Frontal cortex (tissue), 4 donors: ENCODE measurements at places on chromosomes 11 and 22.

DNA sequence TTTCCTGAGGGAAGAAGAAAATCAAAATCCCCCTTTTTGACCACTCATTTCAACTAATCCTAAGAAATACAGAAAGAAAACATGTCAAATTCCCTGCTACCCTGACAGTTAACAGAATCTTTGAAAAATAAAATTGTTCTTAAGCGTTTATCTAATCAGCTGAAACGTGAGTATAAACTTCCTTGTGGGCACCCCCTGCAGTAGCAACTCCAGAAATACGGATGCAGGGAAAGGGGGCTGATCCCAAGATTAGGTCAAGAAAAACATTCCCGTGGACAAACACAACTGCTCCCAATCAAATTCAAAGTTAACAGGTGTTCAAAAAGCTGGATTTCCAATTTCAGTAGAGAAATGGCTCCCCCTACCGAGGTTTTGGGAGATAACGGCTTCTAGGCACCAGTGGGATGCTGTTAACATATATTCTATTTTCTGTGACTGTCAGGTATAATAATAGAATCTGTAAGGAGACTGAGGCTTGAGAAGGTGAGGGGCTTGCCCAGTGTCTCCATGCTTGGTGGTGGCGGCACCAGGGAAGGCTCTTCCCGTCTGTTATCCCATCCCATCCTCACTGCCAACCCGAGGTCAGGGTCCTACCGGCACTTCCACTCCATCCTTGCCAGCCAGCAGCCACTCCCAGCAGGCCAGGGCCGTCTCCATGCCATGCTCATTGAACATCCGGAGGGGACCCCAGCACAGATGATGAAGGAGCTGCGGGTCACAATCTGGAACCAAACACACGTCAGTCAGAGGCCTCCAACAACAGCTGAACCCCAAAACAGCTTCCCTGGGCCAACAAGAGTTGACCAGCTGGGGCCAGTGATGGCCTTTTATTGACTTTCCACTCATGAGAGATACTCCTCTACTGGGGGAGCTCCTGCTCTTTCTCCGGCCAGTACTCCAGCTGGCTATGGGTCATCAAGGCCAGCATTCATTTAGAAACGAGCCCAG lies 32.0 kb upstream of the SERPIND1 start:
- DNase-seq: peak; percentile 26

DNA sequence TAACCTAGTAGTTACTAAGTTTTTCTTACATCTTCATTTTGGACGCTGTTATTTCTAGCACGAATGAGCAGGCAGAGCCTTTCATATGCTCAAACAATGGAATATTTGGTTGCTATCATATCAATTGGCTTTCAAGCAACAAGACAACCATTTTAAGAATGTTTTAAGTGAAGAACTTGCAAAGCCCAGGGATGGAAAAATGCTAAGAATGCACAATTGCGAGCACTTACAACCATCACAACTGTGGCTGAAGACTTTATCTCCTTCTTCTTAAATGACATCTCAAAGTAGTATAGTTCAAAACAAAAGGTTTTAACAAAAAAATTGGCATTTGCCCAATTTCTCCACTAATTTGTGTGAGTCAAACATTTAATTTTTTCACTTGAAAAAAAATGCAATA lies 8.3 kb upstream of the MMP1 start:
- no peak for DNase-seq

DNA sequence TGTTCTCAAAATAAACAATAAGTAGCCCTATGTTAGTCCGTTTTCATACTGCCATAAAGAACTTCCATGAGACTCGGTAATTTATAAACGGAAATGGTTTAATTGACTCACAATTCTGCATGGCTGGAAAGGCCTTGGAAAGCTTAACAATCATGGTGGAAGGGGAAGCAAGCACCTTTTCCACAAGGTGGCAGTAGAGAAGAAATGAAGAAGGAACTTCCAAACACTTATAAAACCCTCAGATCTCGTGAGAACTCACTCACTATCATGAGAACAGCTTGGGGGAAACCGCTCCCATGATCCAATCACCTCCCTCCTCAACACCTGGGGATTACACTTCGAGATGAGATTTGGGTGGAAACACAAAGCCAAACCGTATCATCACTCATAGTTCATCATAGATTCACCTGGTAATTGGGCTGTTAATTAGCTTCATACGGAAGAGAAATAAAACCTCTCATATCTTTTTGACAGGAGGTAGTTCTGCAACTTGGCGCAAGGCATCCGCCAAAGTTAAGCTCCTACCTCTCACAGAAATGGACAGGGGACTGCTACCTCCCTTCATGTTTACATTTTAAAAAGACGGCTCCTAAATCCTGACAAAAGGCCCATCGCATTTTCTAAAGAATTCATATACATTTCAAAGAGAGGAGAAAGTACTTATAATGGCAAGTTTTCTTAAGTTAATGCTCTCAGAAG lies 49.0 kb downstream of the MUC15 start:
- DNase-seq: no peak

GRCh38 chr11:17714356-17714854 lies 5.0 kb upstream of the MYOD1 start:
- DNase-seq: no peak

GRCh38 chr11:29361369-29361768 lies 655.5 kb downstream of the KCNA4 start:
- no peak for DNase-seq

GRCh38 chr22:30453731-30454510 lies 17.9 kb downstream of the SEC14L3 start:
- DNase-seq: no peak

- DNase-seq: peak; percentile 94
These were observed at the start of gene FAM168A for GRCh38 chr11:73597956-73598718. Gene FAM168A (minus strand): TSS chr11:73598112. CDS start chr11:73468474, 129,638 bp downstream.

GRCh38 chr11:59173080-59173963 lies 1.4 kb downstream of the DTX4 start:
- DNase-seq: no peak

DNA sequence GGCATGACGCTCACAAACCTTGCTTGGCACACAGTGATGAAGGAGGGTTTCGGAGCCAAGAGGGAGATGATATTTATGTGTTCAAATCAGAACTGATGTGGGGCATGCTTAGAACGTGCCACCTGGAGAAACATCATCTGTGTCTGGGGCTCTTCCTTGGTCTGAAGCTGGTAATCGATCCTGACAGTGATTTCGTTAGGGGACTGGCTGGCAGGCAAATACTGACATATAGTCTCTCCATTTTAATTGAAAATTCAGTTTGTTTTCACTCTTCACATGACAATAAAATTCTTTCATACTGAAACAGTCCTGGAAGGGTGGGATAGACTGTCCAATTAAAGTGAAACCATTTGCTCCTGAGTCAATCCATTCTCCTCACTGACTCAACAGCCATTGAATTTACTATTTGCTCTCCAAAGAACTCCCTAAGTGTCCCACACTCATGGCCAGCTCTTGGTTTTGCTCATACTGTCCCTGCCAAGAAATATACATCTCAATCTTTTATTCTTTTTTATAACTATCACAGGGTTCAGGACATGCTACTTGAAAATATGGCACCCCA lies 134.8 kb downstream of the TRPC6 start:
- no peak for DNase-seq

DNA sequence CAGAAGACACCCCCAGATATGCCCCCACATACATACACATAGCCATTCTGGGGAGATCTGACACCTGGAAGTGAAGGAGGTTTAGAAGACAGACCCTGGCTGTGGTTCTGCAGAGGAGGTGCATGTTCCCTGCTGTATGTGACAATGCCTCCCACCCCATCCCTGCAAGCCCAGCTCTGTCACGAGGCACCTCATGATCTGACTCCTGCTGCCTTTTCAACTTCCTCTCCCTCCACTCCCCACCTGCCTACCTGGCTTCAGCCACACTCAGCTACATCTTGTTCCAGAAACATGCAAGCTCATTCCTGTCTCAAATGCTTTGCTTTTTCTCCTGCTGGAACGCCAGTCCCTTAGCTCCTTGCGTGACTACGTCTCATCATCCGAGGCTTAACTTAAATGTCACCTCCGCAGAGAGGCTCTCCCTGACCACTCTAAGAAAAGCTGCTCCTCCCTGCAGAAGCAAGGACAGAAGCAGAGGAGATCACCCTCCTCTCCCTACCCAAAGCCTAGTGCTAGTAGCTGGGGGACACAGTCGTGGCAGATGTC lies 114.5 kb downstream of the FEZ1 start:
- DNase-seq: no peak

DNA sequence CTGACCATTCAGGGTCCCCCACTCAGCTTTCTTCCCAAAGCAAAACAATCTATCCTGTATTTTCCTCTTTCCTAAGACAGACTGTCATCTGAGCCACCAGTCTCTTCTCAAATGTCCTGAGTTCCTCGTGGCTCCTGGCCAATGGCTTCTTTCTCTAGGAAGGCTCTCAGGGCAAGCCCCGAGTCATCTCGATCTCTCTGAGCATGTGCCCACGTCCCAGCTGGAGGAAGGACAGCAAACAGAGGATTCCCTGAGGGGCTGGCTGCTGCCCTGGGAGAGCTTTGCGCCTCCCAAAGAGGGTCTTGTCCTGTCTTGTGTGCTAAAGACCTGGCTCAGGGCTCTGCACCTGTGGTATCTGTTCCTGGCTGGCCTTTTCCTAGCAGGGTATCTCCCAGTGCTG lies 8.3 kb downstream of the SLC37A2 start:
- no peak for DNase-seq

DNA sequence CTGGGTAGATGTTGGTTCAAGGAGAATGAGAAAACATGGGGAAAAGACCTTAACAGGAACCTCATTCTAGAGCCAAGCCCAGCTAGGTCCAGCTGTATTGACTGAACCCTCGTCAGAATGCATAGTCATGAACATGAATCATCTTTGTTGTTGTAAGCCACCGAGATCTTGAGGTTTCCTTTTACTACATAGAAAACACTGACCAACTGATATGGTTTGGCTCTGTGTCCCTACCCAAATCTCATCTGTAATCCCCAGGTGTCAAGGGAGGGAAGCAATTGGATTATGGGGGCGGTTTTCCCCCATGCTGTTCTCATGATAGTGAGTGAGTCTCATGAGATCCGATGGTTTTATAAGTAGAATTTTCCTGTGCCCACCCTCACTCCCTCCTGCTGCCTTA lies 19.4 kb upstream of the PHOX2A start:
- DNase-seq: no peak

GRCh38 chr11:95520369-95521132 lies 269.0 kb downstream of the FAM76B start:
- DNase-seq: no peak

DNA sequence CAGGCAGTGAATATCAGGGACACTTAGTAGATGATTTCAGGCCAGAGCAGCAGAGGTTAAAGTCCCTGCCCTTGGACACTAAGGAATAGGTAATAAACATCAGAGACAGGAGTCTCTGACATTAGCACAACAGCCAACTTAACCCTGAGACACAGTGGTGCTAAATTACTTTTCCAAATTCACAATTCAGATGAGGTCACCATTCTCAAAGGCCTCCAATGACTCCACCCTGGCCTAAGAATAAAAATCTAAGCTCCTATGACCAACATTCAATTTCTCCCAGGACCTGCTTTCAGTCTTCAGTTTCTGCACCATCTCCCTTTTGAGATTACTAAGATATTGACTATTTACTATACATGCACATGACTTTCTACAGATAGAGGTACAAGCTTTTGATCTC lies 42.0 kb downstream of the BLID start:
- DNase-seq: no peak

DNA sequence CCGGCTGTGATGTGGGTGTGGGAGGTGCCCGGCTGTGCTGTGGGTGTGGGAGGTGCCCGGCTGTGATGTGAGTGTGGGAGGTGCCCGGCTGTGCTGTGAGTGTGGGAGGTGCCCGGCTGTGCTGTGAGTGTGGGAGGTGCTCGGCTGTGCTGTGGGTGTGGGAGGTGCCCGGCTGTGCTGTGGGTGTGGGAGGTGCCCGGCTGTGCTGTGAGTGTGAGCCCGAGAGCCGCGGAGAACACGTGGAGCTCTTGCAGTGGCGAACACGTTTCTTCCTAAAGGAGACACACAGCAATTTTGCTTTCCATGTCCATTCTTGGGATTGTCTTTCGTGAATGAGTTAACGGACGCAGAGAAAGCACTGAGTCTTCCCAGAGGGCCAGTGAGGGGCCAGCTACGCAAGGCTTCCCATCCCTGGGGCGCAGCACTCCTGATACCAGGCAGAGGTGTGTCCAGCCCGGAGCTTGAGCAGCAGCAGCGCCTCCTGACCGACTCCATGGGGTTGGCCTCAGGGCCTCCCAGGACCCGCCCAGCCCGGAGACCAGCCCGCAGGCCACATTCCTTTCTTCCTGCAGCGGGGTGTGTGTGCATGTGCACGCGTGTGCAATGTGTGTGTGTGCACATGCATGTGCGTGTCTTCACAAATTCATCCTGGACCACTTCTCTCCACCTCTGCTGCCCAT lies 245.0 kb upstream of the B3GAT1 start:
- no peak for DNase-seq

DNA sequence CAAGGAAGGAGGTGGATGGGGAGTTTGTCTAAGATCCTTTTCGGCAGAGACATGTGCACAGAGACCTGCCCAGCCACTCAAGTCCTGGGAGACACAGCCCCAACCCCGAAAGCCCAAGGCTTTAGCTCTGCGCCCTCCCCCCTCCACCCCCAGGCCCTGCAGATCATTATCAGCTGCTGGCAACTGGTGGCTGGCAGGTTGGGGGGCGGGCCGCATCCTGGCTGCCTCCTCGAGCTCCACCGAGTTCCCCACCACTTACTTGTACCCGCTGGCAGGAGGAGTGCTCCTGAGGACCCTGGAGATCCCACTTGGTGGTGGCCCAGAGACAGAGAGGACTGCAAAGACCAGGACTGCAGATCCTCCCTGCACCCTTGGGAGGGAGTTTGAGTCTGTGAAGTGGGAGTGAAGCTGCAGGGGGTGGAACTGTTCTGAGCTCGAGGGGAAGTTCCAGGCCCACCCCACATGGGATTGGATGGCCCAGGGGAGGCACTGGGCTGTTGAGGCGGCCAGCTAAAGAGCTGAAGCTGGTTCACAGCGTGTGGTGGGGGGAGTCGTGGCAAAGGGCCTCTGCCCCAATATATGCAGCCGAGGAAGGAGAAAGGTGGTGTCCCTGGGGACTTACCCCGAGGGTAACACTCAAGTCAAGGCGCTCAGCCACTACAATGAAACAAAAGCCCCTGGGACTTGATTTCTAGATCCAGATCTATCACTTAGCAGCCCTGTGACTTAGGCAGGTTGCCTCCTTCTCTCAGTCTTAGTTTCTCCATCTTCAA lies 19.9 kb upstream of the CCDC86 start:
- DNase-seq: no peak

GRCh38 chr22:18980829-18981228 lies 44.7 kb upstream of the PRODH start:
- no peak for DNase-seq

DNA sequence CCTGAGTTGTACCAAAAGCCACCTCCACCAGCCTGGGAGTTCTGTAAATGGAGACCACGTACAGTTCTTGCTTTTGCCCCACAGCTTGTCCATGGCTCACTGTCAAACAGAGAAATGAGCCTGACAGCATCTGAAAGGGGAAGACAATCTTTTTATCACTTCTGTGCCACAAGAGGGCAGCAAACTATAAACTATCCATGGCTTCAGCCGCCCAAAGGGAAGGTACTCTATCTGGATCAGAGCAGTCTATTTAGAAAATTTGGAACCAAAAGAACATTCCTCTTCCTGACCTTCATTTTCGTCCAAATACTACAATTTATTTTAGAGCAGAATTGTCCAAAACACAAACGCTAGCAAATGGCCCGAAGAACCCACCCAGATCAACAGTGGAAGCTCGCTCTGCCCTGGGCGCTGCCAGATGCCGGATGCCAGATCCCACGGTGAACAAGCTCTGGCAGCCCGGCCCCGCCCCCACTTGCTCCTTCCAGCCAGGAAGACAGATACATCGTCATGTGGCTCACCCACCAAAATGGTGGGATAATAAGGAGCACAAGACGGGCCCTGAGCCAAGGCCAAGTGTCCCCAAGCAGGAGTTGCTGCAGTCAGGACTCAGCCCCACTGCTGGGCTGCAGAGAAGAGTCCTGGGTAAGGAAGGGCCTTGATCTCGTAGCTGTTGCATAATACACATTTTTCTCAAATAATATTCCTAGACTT lies 23.9 kb upstream of the SCGB1A1 start:
- peak; percentile 68 for DNase-seq
